ENCODE measurements at places on chromosomes 11 and 22.

- no peak for DNase-seq
Measured at GRCh38 chr11:134429106-134429505, 17.1 kb upstream of the B3GAT1 start.

DNA sequence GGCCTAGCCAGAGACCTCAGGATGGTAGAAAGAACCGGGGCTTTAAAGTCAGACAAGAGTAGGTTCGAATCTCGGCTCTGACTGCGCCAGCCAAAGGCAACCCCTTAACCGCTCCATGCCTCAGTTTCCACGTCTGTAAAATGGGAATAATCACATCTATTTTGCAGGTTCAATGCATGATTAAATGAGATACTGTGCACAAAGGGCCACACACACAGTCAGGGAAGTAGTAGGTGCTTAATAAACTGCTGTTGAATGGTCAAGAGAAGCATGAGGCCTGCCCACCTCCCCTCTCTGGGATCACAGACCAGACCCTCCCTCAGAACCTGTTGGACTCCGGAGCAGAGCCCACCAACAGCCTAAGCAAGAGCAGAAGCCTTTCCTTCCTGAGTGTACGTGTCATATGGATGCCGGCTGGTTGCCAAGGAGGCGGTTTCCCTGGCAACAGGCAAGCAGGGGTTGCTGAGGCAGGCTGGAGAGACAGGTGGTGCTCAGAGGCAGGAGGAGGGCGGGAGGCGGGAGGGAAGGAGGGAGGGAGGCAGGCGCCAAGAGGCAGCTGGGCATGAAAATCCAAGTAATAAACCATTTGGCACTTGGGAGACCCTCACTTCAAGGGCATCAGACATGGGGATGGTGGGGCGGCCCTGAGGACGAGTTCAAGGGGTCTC, 43.9 kb downstream of the NFAM1 start:
- no peak for DNase-seq

GRCh38 chr11:71446942-71447688, 1.1 kb downstream of the DHCR7 start:
- no peak for DNase-seq

DNA sequence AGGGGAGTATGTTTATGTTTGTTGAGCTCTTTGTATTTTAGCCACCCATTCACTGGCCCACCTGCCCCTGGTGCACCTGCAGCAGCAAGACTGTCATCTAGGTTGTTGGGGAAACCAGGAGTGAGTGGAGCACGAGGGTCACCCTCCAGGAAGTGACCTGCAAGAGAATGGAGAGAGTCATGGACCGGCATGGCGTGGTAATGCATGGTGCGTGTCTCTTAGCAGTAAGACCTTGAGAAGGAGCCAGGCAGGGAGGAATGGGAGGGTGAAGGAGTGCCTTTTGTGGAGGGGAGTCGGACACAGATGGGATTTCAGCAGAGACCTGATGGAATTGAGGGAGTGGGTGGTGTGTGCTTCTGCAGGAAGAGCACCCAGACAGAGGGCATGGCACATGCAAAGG, 37.9 kb downstream of the KCNQ1 start:
- DNase-seq: no peak

- DNase-seq: peak; percentile 59
Measured at GRCh38 chr22:27804470-27805297, 3.1 kb upstream of the MN1 start.

DNA sequence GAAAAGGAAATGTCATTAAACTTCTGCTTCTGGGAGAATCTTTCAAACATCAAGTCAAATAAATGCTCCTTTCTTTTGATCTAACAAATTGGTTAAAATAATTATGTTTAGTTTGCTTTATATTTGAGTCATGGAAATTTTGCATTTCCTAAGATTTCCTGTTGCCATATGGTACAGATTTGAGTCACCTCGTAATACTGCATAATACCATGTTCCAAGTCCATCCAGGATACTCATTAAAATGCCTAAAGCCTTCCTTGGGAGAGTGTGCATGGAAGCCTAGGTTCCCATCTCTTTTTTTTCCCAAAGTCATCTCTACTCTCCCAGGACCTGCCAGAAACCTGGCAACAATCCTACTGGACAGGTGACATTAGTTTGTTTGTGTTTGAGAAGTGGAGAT, 4.2 kb downstream of the OR9I1 start:
- DNase-seq: no peak

DNA sequence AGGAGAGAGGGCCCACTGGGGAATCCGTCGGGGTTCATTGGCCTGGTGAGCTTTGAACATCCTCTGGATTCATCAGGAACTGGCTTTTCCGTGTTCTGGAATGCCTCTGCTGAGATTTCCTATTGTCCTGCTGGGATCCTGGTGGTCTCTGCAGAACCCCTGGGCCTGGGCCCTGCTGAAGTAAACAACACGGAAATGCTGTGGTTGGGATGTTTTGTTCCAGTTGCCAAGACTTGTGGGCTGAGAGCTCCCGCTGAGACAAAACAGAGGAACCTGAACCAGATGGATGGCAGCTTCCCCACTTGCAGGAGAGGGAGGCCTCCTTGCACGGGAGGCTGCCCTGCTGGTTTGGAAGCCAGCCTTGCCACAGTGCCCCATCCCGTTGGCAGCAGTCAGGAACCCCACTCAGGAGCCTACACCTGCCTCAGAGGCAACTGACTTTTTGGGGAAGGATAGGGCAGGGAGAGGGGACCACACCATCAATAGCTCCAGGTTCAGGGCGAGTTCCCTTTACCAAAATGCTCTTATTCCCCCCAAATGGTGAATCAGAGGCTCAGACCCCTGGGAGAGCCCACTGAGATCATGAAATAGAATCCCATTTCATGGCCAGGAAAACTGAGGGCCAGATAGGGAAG, 60.7 kb downstream of the LRRC32 start:
- DNase-seq: no peak

DNA sequence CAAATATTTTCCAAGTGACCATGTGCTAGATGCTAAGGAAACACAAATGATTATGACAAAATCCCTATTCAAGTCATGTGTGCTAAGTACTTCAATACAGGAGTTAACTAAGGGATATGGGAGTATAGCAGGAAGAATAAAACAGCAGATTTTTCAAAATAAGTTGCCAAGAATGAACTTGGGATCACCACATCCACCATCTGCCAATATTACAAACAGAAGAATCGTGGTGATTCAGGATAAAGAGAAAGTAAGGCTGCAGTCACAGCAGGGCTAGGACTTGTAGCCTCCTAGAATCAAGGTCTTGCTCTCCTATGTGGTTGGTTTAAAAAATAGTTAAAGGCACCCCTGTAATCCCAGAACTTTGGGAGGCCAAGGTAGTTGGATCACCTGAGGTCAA, 34.3 kb downstream of the MRTFA start:
- DNase-seq: no peak
